ENCODE measurements at places on chromosomes 5 and 9.

DNA sequence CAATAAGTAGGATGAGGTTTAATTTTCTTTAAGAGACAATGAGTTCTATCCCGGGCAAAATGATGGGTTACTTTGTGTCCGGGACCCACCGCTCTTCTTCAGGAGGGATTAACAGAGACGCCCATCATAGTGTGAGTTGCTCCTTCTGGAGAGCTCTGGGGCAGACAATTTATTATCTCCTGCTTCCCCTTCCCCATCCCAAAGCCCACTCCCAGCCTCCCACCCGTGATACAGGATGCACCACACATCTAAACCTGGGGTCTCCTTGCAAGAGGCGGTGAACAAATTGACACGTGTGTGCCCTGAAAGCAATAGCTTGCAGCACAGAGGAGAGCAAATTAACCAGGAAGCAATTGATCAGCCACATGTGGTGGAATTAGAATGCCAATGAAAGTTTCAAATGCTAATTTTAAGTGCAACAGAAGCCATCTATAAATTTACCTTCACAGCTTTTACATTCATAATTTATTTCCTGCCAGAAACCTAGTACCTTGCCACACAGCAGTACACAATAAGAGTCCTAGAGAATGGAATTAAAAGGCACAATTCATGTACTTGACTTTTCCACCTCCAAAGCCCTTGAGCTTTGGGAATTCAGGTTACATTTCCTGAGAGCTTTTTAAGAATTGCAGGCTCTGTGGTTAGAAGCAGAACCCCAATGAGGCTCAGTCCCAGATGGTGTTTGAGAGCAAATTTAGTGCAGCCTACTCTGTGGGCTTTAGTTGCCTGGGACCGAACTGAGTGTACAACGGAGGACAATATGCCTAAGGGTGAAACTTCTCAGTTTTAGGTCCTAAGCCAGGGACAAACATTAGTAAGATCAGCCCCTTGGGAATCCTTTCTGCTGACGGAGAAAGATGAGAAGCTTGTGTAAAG is 399.6 kb downstream of the MED10 start:
- DNase-seq, result no peak

DNA sequence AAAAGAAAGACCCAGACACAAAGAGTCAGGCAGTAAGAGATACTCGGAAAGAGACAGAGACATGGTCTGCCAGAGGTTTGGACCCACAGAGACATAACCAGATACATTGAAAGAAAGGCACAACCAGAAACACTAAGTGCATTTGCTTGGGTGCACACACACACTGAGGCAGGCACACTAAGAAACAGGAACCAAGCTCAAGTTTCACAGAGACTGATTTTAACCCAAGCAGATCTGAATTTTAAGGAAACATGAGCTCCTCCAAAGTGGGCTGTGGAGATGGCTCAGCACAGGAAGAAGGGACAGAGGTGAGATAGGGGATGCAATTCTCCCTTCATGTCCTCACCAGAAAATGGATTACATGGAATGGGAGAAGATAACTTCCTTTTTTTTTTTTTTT is 9.5 kb downstream of the AQP3 start:
- DNase-seq, result no peak

- DNase-seq, result no peak
Observed at GRCh38 chr9:116337015-116337414, 183.4 kb downstream of the PAPPA start.

DNA sequence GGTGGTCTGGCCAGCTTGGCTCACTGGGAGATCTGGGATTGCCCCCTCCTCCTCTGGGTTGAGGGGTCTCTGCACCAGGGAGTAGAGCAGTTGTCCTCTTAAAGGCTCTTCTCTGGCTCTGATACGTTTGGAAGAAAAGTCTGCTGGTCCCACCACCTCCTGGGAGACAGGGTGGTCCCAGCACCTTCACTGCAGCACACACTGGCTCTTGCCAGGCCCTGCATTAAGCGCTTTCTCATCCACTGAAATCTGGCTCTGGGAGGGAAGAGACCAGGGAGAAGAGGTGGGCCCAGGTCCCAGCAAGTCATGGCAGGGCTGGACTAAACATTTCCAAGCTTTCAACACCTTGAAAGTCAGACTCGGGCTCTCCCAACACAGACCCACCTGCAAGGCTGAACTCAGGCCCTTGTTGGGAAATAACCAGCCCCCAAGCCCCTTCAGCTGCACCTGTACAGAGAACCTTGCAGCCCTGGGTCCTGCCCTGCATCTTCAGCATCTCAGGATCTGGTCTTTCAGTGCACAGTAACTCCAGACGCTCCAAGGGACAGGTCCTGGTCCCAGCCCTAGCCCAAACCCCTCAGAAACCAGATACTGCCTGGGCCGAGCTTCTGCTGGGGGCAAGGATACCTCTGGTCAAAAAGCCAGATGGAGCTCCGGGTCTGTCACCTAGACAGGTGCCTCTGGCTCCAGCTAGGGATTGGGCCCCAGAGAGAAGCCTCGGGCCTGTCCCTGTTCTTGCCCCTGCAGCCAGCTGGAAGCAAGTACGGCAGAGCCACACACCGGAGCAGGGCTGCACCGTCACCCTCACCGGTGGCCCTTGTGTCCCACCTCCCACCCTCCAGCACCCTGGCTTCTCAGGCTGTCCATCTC is 134.5 kb downstream of the DAB2IP start:
- DNase-seq, result no peak

- DNase-seq, result no peak
Observed at GRCh38 chr5:59158165-59158564, 575.3 kb downstream of the RAB3C start.

DNA sequence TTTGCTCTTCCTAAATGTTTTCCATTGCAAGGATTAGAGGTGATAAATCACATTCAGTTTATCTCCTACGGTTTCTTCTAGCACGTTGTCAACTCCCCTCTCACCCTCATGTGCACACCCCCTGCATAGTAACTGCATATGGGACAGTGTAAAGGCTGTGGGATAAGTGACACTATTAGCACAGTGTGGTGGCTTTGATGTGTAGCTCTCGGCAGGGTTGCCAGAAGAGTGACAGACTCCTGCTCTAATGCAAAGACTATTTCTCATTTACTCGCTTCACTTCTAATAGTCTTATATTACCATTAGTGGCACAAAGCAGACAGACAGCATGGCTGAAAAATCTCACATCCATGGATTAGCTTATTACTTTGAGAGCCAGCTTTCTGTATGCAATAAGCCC is 454.6 kb downstream of the CETN3 start:
- DNase-seq, result no peak

Data from activated CD8-positive, alpha-beta memory T cell treated with anti-CD3 and anti-CD28 coated beads for 1 hour (primary cell).